ENCODE measurements at places on chromosomes 2 and 18.

DNA sequence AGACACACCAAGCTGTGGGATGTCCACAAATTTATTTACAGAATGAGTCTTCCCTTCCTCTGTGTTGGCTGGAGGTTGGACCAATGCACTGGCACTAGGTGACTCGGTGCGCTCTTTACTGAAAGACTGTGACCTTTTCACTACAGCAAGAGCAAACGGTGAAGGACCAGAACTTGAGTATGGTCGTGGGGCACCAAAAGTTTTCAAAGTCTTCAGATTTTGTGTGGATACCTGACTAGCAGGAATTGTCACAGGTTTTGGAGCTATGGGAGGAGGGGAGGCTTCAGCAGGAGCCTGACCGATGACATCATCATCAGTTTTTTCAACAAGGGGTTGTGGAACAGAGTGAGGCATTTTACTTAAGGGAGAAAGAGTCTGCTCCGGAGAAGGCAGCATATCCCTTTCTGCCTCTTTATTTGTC is 73.0 kb upstream of the GRB14 start:
- DNase-seq, result no peak

GRCh38 chr18:31954349-31954748 is 11.4 kb upstream of the TRAPPC8 start:
- peak; percentile 49 for DNase-seq

GRCh38 chr2:156322686-156323231 is 9.8 kb downstream of the NR4A2 start:
- no peak for DNase-seq

- no peak for DNase-seq
Measured at GRCh38 chr2:26864226-26864625, 16.3 kb downstream of the DPYSL5 start.

DNA sequence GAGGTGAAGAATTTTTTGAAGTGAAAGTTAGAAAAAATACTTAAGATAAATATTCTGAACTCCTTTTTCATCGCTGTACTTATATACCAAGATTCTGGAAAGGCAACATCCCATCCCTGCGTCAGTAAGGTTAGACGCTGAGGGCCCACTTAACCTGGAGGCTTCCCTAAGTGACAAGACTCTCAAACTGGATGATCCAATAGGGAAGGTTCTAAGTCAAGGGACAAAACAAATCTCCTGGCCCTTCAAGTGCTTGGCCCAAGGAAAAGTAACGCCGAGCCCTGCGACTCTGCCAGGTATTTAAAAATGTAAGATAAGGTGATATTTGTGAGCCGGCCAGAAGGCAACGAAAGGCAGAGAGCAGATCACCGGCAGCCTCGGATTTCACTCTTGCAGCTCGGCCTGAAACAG is 1.3 kb downstream of the STK39 start:
- no peak for DNase-seq

- no peak for DNase-seq
Measured at GRCh38 chr2:236167297-236168109, 683 bp downstream of the GBX2 start.

- no peak for DNase-seq
Measured at GRCh38 chr18:12293831-12294230, 14.2 kb upstream of the TUBB6 start.

All from transverse colon (tissue), 4 donors.